ENCODE measurements at places on chromosomes 4 and X.

DNA sequence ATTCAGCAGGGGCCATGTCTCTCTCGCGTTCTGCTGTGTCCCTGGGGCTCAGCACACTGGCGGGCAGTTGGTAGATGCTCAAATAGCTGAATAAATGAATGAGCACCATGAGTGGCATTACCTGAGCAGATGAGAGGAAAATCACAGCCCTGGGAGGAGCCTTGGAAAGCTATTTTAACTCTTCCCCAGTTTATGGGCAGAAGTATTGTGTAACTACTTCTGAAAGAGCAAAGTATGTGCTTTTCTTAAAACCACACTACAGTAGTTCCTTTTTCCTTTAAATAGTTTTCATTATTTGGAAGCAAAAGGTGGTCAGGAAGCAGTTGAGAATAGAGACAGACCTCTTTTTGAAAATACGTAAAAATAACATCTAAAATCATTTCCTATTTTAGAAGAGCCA is 3.0 kb upstream of the PLAC1 start:
- DNase-seq: no peak

DNA sequence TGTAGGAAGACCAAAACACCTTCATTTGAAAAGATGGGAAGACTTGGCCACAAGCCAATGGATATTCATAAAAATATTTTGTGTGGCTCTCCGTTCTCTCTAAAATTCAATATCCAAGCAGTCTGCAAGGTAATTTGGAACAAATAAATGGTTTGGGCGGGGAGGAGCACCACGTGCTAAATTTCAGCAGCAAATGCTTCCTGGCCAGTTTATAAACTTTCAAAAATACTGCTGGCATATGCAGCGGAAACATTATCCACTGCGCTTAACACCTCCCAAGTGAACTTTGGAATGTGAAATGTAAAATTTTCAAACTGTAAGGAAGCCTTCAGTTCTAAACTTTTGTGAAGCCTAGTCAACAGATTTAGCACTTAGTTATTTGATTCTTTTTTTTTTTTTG is 191.0 kb downstream of the NSUN7 start:
- DNase-seq: no peak

DNA sequence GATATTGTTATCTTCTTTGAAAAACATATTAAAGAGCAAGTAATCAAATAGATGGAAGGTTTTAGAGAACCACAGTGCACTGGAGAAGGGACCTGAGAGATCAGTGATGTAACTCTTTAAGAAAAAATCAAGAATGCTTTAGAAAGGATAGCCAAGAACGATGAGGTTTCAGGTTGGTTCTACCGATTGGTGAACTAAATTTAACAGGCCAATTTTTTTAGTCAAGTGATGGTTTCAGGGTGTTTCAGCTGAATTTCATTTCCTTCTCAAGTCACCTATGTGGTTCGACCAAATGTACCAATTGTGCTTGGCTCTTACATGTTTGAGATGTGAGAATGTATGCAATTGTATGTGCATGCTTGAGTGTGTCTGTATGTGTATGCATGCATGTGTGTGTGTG is 26.5 kb downstream of the HS3ST1 start:
- DNase-seq: no peak

DNA sequence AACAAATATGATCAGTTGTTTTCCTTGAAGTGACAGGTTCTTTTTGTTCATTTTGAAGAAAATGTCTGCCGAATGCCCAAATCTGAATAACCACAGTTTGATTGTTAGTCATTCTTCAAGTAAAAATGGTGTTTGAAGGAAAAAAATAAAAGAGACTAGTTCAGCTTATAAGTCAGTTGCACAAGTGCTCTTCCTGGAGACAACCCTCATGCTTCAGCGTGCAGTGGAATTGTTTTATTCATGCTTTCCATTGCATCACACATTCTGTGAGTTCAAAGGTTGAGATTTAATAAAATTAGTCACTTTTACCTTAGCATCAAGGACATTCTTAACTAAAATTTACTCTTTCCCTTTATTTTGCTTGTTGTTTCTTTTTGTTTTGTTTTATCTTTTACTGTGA is 404.9 kb downstream of the ZNF674 start:
- DNase-seq: no peak

- DNase-seq: no peak
Measured at GRCh38 chr4:38674258-38675144, 10.5 kb downstream of the KLF3 start.

DNA sequence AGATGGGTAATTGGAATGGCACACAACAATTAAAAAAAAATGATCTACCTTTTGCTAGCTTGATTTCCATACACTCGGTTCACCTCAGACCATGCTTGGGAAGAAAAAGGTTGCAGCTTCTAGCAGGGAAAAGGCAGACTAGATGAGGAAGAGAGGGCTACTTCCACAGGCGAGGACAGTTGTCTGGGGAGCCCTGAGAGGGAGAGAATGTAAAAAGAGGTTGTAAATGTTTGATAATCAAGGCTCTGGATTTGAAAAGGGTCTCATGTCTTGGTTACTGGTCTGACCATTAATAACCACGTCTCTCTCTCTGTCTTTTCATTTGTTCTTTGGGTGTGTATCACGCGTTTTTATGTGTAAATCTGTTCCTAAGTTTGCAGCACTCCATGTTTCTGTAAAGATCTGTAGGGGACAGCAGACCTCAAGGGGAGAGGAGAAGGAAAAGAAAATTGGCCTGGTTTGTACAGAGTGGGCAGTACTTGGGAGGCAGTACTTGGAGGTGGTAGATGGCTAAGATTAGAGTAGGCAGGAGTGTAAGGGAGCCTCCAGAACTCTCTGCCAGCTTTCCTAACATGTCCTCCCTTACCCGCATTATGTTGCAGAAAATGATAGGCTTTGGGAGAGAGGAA is 750 bp downstream of the ARMCX5 start:
- DNase-seq: no peak

- DNase-seq: no peak
Measured at GRCh38 chr4:66430856-66431255, 760.6 kb upstream of the EPHA5 start.

GRCh38 chrX:139969286-139969685 is 4.0 kb upstream of the CXorf66 start:
- no peak for DNase-seq

- no peak for DNase-seq
Measured at GRCh38 chrX:154603438-154604430, 15.3 kb downstream of the CTAG1B start.

DNA sequence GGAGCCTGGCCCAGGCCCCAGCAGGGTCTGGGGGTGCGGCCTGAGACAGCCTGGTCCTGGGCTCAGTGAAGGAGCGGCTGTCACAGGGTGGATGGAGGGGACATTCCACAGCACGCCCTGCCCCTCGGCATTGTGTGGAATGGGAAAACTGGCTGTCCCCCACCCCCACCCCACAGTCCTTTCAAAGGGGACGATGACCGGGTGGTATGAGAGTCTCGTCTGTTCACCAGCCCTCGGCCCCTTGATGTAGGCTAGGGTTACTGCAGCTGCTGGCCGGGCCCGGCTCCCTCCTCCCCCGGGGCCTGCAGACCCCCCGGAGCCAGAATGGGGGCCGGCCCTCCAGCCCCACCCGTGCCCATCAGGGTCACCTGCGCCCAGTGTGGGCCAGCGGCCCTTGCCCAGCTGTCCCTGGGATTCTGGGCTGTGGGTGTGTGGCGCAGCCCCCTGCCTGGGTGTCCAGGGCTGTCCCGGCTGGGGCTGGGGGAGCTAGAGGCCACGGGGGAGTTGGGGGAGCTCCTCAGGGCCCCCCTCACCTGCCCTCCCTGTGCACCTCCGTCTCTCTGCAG is 11.7 kb downstream of the FGFRL1 start:
- no peak for DNase-seq

DNA sequence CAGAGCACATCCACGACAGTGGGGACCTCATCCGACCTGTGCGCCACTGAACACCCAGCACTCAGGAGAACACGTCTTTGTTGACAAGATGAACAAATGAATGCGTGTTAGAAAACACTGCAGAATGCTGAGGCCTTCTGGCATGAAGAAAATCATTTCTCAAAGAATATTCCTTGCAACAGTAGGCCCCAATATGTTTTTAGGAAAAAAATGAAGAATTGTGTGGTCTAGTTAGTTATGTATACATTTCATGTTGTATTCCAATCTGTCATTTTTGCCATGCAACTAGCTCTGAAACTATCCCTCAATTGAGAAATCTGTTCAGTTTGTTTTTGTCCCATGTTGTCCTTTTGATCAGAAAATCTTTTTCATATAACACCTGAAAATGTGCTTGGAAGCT is 77.4 kb upstream of the MAD2L1 start:
- no peak for DNase-seq

GRCh38 chr4:87982036-87982435 is 6.5 kb downstream of the SPP1 start:
- no peak for DNase-seq

DNA sequence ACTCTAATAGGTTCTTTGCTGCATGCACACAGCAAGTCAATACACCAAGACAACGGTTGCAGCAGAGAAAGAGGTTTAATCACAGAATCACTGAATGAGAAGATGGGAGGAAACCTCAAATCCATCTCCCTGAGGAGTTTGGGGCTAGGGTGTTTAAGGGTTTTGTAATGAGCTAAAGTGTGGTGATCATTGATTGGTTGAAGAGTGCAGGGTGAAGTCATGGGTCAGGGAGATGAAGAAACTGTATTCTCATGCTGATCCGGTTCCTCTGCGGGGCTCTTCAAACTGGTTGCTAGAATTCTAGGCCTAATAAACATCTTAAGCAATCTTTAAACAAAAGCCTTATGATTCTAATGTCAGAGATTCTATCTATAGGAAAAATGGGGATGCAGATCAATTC is 432.5 kb upstream of the FAM47C start:
- DNase-seq: no peak

GRCh38 chrX:110012818-110013485 is 10.0 kb downstream of the TMEM164 start:
- no peak for DNase-seq

DNA sequence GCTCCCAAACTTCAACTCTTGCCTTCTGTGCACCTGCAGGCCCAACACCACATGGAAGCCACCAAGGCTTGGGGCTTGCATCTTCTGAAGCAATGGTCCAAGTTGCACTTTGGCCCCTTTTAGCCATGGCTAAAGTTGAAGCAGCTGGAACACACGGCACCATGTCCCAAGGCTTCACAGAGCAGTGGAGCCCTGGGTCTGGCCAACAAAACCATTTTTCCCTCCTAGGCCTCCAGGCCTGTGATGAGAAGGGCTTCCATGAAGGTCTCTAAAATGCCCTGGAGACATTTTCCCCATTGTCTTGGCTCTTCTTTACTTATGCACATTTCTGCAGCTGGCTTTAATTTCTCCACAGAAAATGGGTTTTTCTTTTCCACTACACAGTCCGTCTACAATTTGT is 61.3 kb upstream of the CYSLTR1 start:
- no peak for DNase-seq

GRCh38 chrX:82127228-82128123 is 925.6 kb downstream of the SH3BGRL start:
- no peak for DNase-seq

DNA sequence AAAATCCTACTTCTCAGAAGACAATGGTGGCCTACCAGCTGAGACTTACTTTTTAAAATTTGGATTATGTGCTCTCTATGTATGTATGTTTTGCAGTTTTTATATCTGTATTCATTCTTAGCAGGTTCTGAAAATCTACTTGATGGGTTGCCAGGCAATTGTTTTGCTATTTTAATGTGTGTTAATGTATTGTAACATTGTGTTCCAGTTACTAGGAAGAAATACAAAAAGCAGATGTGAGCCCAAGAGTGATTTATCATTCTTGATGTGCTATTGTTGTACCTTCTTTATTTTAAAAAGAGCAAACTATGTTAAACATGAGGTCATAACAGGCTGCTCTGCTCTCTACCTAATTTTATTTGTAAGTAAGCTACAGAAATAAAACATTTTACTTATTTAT is 81.9 kb downstream of the REPS2 start:
- no peak for DNase-seq

DNA sequence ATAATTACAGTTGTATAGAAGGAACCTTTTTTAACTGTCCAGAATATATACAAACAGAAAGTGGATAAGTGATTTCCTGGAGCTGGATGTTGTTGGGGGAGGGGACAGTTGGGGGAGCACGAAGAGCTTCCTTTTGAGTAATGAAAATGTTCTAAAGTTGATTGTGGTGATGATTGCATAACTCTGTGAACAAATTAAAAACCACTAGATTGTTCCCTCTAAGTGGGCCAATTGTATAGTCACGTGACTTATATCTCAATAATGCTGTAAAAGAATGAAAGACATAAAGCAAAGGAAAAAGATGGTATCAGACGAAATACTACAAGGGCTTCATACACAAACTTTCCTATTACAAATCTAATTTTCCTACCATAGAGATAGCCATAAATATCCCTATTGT is 2.7 kb downstream of the CT55 start:
- no peak for DNase-seq

- no peak for DNase-seq
Measured at GRCh38 chr4:141417387-141417786, 196.7 kb downstream of the ZNF330 start.

DNA sequence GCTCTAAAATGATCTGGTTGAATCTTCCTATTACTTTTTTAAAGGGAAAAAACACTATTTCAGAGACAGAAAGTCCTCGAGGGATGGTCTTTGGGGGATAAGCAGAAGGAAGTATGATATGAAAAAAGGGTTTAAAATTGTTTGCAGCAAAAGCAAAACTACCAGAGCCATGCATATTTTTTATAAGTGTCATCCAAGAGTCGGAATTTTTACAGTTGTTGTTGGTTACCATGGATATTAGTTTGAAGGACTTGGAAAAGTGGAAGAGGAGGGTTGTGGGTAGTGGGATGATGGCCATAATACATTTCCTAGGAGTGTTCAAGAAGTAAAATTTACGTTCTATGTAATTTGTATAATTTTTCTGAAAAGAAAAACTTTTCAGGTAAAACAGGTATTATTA is 134.4 kb downstream of the PCDH7 start:
- no peak for DNase-seq

- no peak for DNase-seq
Measured at GRCh38 chr4:128524311-128524710, 236.7 kb upstream of the PGRMC2 start.

DNA sequence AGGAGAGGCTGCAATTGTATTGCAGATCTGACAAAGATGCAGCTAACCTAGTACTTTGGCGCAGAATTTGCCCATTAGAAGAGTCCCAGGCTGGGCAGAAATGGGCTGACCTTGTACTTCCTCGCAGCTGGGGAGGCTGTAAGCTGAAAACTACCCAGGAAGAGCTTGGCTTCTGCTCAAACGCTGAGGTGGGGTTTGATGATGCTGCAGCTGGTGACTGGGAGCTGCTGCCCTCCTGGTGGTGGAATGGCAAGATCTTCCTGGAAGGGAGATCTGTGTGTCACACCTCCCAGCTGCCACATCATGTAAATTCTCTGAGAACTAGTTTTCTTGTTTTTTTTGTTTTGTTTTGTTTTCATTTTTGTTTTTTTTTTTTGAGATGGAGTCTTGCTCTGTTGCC is 17.4 kb downstream of the CCNG2 start:
- no peak for DNase-seq

DNA sequence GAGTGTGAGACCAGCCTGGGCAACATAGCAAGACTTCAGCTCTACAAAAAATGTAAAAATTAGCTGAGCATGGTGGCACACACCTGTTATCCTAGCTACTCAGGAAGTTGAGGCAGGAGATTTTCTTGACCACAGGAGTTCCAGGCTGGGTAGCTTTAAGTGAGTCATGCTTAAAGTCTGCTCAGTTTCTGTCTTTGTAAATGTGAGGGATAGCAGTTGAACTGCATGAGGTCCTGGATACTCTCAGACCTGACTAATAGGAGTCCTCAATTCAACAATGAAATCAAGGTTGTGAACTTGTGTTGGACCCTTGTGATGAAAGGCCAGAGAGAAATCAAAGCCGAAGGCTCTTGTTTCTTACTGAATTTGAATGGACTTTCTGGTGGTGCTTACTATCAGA is 45.2 kb downstream of the STARD8 start:
- DNase-seq: no peak

GRCh38 chr4:167779864-167780263 is 312.5 kb upstream of the ANXA10 start:
- no peak for DNase-seq
